ENCODE measurements at places on chromosomes 13 and 19.

- DNase-seq, result no peak
These were observed 46.4 kb downstream of the SOX1 start for GRCh38 chr13:112113348-112113747.

GRCh38 chr13:113898391-113898790 is 34.5 kb upstream of the GAS6 start:
- no peak for DNase-seq

DNA sequence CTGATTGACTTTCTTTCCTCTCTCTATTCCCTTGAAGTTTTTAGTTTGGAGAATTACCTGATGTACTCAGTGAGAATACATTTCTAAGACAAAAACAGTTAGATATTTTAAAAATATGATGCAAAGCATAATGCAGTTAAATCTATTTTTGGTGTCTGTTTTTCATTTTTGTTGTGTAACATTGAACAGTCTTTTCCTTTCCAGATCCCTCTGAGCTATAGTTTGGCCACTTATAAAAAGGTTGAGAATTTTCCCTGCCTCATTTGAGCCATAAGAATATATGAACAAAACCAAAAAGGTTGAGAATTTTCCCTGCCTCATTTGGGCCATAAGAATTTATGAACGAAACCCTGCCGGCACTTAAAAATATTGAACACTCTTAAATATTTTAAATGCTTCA is 57.0 kb upstream of the IPO5 start:
- DNase-seq, result no peak

DNA sequence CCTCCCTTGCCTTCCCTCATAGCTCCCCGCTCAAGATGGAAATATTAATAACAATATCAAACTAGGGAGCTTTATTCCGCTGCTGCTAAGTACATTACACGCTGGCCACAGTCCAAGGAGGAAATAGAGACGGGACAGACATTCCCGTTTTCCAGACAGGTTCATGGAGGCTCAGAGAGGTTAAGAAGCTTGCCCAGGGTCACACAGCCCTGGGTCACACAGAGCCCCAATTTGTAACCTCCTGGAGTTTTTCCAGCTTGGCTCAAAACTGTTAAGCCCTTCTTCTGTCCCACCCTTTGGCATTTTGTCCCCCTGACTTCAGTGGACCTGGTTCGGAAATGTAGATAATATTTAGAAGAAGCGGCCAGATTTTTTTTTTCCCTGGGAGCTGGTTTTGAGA is 2.0 kb downstream of the BICRA start:
- DNase-seq, result no peak

DNA sequence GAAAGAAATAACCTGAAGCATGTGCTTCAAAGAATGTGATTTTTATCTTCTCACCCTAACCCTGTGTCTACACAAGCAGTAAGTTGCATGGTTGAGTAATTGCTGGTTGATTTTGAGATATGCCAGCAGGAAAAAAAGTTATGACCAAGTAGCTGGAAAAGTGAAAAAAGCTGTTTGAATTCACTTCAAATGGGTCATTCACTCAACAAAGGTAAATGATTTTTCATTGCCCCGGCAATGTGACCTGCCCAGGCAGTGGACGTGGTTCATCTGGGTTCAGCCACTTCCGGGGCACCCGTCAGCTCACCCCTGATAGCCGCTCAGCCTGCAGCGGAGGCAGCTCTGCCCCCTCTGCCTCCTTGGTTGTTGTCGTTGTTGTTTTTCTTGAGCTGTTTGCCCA is 18.5 kb downstream of the TNFRSF19 start:
- DNase-seq, result no peak

- DNase-seq, result no peak
These were observed 1.8 kb upstream of the SHD start for GRCh38 chr19:4277191-4277696.

GRCh38 chr13:44622261-44622660 is 46.1 kb upstream of the TSC22D1 start:
- DNase-seq, result no peak

DNA sequence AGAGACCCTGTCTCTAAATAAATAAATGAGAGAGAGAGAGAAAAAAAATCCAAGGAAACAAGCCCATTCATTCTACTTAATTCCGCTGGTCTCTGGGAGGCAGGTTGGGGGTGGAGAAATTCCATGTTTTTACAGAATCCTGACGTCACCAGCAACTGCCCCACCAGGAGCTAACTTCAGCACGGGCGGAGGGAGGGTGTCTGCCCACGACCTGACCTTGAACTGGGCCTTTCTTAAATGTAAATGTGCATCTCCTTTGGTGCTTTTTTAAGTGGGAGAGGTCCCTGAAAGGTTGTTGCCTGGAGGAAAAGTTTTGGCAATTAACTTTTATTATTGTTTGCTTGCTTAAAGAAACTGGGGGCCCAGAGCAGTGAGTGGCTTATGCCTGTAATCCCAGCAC is 15.5 kb downstream of the KLF2 start:
- no peak for DNase-seq

GRCh38 chr19:44808463-44809371 is at the start of gene BCAM:
BCAM (plus strand) TSS chr19:44809103; CDS start chr19:44809125, 22 bp downstream.
- DNase-seq, result peak; percentile 75

- no peak for DNase-seq
These were observed 15.4 kb downstream of the LILRA1 start for GRCh38 chr19:54608792-54609191.

DNA sequence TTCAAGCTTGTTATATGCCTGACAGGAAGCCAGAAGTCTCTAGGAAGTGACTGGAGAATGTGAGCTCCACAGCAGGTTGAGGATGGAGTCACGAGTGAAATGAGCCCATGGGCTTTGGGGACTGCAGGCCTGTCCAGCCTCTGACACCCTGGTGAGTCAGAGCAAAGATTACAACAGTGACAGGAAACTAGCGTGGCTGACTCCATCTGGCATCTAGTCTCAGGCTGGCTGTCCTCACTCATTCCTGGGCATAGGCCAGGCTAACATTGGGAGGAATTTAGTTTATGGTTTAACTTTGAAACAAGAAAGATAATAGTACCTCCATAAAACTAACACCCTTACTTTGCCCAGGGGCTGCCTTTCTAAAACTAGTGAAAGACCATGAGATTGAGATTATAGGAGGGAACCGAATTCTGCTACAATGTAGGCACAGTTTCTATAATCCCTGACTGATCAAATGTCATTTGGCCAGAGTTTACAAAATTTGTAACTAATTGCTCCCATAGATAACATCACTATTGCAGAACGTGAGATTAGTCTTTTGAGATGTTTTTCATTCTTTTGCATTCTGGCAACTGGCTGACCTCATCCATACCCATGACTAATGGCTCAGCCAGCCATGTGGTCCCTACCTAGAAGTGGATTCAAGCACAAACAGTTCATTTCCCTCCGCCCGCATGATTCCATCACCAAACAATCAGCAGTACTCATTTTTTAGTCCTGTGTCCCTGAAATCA is 28.4 kb downstream of the PSG1 start:
- peak; percentile 12 for DNase-seq

DNA sequence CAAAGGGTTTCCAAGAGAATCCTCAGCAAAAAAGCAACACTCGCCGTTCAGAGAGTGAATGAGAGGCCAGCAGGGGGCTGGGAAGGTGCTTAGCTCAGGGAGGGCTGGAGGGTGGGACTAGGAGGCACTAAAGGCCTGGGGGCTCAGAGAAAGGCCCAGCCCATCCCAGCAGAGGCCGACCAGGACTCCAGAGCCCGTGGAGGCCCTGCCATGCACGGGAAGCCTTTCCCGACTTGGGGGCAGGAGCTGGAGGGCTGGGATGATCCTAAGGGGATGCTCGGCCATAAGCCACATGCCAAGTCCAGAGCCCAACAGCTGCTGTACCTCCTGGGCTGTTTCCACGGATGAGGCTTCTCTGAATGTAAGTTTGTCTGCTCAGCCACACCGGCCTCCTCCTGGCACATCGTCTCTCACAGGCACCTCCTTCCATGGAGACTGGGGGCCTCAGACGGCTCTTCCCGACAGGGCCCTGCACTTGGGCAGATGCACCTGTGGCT is 19.5 kb downstream of the RASA3 start:
- no peak for DNase-seq

GRCh38 chr19:48400018-48400742 is 6.7 kb downstream of the GRIN2D start:
- peak; percentile 51 for DNase-seq

All from COLO829 (cell line).